ENCODE measurements at places on chromosomes 2 and 18.

DNA sequence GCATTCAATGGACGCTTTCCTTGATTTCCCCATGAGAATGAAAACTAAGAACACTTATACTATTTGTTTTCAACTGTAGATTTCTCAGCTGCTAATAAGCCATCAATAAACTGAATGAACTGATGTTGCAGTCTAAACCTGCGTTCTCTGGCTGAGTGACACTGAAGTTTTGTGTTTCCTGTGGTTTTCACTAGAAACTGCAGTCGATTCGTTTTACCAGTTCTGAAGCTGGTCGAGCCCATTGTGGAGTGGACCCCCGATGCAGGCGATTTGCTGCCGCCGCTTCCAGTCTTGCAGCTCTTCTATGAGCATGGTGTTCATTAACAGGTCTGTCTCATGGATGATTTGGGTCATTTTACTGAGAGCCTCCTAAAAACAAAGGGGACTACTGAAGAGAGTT lies 50.6 kb upstream of the STAT1 start:
- DNase-seq, result no peak

DNA sequence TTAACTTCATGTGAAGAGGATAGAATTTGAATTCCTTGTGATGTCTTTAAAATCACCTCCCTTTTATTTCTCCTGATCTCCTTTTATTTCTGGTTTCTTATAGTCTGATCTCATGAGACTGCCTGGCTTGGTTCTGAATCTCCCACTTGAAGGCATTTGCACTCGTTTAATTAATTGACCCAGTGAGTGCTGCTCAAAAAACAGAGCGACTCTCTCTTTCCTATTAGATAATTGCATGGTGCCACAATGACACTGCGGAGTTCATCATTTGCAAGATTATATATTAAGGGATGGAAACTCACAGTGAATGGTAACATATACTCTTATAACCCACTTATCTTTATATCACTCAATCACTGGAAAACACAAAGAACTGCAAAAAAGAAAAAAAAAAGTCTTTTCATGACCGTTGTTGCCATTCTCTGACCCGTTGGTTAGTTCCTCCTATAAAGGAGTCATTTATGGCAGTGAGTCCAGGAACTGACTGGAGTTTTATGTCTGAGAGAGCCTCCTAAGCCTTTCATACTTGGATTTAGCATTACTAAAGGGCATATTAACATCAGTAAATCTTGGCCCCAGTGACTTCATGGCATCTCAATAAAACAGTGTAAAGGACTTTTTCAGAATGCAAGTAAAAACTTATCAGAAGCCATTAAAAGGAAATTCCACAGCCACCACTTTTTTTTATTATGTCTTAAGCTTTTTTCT lies 103.3 kb upstream of the EPHA4 start:
- DNase-seq, result peak; percentile 43

DNA sequence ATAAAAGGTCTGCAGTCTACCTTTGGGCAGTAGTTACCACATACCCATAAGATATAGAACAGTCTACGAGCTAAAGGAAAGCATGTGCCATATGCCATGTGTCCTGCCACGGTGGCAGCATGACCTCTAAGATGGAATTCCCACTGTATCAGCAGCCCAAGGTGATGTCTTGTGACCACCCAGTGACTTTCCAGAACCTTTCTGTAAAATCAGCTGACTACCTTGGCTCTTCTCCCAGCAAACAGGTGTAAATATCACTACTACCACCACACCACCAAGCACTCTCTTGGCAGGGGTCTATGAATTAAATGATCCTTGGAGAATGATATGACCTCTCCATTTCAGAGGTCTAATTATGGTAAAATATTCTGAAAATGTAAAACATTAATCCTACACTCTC lies 99.6 kb downstream of the METTL8 start:
- no peak for DNase-seq

- no peak for DNase-seq
Measured at GRCh38 chr2:30252723-30253701, 21.7 kb downstream of the LBH start.

DNA sequence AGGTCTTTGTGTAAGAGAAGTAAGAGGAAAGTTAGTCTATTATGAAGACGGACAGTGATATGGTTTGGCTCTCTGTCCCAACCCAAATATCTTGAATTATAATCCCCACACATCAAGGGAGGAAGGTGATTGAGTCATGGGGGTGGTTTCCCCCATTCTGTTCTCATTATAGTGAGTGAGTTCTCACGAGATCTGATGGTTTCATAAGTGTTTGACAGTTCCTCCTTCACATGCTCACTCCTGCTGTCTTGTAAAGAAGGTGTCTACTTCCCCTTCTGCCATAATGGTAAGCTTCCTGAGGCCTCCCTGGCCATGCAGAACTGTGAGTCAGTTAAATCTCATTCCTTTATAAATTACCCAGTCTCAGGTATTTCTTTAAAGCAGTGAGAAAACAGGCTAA lies 67.6 kb downstream of the NEURL3 start:
- no peak for DNase-seq

DNA sequence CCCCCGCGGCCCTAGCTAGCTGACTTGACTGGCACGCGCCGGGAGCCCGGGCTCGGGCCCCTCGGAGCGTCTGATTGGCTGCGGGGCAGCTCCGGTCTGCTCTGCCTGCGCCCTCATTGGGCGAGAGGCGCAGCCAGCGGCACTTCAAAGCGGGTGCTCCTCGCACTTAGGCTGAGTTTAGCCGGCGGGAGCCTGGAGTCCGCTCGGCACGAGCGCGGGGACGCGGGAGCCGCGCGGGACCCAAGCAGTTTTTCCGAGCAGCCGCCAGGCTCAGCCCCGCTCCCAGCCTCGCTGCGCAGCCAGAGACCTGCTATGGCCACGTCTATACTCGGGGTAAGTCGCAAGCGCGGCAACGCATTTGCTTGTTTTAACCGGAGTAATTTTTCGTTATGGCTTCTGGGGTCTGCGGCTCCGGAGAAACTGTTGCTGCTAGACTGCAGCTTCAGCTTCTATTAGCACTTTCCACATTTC lies at the start of gene SP9:
SP9 (plus strand) TSS at position 174 of the 471 bp plus-strand sequence; CDS start at position 313, 139 bp downstream.
- no peak for DNase-seq

- DNase-seq, result no peak
Measured at GRCh38 chr2:11679486-11680181, 9.6 kb upstream of the NTSR2 start.

DNA sequence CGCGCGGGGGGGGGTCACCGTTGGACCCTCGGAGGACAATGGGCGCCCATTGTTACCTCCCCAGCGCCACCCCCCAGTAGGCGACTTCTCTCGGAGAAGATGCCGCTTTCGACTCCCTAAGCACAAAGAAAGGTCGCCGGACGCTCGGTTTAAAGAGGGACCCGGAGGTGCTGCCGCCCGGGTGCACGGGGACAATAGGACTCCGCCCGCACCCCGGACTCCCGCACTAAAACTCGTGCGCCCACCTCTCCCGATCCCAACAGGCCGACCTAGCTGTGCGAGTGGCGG lies 318 bp upstream of the CDC42EP3 start:
- peak; percentile 39 for DNase-seq

- no peak for DNase-seq
Measured at GRCh38 chr2:4618141-4618540, 914.8 kb downstream of the DCDC2C start.

- DNase-seq, result no peak
Measured at GRCh38 chr2:217208867-217209266, 349.0 kb upstream of the TNP1 start.

DNA sequence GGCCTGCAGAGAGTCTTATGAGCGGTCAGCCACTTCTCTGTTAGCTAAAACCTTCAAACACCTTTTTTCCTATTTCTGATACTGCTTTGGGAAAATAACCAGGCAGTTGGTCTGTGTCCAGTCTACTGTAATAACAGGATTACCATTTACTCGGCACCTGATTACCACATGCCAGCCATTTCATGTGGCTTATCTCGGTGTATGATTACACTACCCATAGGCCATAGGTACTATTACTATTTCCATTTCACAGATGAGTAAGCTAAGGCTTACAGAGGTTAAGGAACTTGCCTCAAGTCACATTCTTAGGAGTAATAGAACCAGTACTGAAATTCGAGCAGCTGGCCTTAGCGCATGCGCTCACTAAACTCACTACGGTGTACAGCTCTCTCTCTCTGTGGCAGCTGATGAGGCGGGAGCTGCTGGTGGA lies 147.2 kb upstream of the L3MBTL4 start:
- no peak for DNase-seq

- no peak for DNase-seq
Measured at GRCh38 chr2:181785691-181786344, 105.5 kb upstream of the NEUROD1 start.

GRCh38 chr2:100260712-100261620 lies 61.3 kb downstream of the LONRF2 start:
- DNase-seq, result peak; percentile 86

DNA sequence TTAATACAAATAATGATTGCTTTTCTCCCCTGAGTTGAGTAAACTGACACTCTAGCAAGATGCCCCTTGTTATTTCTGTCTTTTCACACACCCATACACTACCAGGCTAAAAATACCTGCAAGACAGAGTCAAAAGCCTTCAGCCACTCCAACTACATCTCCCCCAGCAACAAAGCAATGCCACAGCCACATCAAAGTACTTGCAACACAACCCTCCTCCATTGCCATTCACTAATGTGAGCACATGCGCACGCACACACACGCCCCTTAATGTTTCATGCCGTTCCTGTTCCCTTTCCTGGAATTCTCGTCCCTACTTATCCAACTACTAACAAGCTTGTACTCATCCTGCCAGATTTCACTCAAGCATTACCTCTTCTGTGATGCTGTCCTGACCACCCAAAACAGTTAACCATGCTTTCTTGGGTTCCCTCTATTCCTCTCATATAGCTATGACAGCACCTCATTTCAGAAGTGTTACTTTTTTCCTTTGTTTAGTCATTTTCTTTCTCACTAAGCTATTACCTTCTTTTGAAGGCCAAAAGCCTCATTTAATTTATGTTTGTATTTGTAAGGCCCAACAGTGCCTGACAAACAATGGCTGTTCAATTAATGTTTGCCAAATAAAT lies 29.6 kb downstream of the SLC25A12 start:
- no peak for DNase-seq

DNA sequence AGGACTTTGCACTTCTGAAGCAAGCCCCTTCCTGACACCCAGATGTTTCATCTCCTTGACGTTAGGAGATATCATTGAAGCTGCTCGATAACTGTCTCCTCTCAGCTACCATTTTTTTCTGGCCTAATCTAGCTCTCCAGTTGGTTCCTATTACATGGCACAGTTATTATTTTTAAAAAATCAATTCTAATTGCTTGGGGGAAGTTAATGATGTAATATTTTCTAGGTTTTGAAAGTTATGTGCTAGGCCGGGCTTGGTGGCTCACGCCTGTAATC lies 22.5 kb upstream of the RAB31 start:
- DNase-seq, result no peak

DNA sequence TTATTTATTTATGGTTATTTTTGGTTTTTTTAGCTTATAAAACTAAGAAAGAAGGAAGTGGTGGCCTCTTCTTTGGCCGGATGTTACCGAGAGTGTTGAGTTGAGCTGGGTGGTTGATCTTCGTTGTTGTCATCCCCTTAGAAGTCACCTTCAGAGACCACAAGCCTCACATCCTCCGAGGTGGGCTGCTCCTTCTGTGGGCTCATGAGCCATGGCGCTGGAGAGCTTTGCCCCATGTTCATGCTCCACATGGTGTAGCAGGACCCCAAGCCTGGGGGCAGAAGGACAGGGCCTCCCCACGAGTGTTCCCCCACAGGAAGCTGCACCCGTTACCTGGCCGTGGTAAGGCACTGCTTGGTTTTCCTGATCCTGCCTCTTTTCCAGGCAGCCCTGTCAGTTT lies 23.4 kb downstream of the SNTG2 start:
- DNase-seq, result no peak

- no peak for DNase-seq
Measured at GRCh38 chr2:176317199-176317598, 48.0 kb downstream of the MTX2 start.

GRCh38 chr2:158414538-158414937 lies 42.0 kb downstream of the CCDC148 start:
- DNase-seq, result no peak

- no peak for DNase-seq
Measured at GRCh38 chr18:12410081-12410481, 2.4 kb downstream of the PRELID3A start.

- no peak for DNase-seq
Measured at GRCh38 chr2:227460833-227461232, 11.1 kb upstream of the AGFG1 start.

DNA sequence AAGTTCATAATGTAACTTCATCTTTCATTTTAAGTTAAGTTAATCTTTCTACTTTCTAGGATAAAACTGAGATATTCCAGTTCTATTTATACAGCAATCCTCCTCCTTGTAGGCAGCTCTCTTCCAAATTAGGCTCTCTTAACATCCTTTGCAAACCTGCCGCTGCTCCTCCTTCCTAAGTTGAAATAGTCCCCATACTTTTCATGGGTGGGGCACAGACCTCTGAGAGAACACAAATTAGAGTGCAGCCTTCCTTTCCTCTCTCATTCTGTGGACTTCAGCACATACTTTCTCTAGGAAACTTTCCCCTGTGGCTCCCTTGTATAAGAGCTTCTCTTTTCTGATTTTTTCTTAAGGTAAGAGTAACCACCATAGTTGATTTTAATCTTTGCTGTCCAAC lies 28.3 kb downstream of the TWSG1 start:
- no peak for DNase-seq

GRCh38 chr2:138107288-138107687 lies 143.0 kb downstream of the HNMT start:
- no peak for DNase-seq
